Nephron progenitor cell (in vitro differentiated cells): ENCODE measurements at places on chromosomes 3 and 15.

DNA sequence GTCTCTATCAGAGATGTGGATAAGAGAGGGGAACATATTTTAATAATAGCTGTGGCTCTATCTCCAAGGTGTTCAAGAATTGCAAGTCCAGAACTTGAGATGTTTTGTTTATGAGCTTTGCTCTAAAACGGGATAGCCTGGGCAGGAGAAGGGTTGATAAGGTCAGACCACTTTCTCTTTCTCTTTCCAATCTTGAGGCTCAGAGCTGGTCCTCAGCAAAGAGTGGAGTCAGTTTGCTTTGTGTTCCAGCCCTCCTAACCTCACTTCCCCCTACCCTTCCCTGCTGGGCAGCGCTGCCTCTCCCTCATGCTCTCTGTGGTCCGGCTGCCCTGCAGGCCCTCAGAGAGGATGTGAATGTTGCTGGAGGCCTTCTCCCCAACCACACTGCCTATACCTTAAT, 13.8 kb downstream of the KLHL6 start:
- no peak for DNase-seq

DNA sequence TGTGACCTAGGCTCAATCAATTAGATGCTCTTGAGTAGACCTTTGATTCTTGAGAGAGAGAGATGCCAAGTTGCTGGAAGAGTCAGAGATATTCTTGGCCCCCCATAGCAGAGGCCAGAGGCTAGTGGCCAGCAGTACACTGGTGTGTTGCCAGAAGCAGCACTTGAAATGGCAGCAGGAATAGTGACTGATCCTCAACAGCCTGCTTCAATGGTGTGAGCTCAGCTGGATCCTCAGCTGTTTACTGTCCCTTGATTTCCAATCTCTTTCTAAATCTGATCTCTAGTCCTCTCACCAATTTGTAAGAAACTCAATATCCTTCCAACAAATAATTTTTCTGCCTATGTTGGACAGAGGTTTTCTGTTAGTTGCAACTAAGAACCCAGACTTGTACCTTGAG, 170.3 kb upstream of the CCDC54 start:
- DNase-seq: no peak

- DNase-seq: no peak
Observed at GRCh38 chr3:17089314-17089700, 204.6 kb downstream of the PLCL2 start.

GRCh38 chr15:56468401-56468800, 3.5 kb upstream of the MNS1 start:
- DNase-seq: no peak

GRCh38 chr3:151777880-151778279, 36.0 kb upstream of the AADAC start:
- no peak for DNase-seq

DNA sequence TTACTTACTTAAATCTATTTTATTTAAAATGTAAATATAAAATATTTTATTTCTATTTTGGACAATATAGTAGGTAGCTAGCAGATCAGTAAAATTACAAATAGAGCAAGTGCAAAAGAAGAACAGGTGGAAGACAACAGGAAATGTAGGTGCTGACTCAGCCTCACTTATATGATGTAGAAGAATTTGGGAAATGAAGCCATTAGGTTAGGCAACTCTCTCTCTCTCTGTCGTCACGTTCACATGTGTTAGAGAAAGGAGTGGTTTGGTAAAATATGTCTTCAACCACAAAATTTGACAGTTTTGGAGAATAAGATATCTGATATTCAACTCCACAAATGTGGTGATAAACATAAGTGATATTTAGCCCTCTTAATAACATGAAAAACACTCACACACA, 532.5 kb upstream of the KCNMB2 start:
- no peak for DNase-seq

DNA sequence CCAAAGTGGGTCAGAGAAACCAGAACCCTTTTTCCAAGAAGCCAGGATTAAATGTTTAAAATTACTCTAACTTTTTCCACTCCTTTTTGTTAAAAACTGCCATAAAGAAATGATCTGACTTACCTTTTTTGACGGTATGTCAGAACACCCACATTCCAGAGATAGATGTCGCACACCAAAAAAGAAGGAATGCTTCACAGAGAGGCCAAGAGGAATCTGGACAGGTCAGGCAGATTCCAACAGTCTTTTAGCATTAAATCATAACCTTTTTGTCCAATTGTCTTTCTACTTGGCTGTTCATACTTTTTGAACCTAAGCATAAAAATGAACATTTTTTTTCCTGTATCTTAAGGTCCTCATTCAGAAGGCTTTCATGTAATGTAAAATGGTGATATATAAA, 846.9 kb downstream of the NSUN3 start:
- no peak for DNase-seq

- no peak for DNase-seq
Observed at GRCh38 chr3:12433823-12434222, 50.5 kb upstream of the TSEN2 start.

GRCh38 chr15:69459066-69459465, 6.4 kb downstream of the RPLP1 start:
- DNase-seq: no peak

DNA sequence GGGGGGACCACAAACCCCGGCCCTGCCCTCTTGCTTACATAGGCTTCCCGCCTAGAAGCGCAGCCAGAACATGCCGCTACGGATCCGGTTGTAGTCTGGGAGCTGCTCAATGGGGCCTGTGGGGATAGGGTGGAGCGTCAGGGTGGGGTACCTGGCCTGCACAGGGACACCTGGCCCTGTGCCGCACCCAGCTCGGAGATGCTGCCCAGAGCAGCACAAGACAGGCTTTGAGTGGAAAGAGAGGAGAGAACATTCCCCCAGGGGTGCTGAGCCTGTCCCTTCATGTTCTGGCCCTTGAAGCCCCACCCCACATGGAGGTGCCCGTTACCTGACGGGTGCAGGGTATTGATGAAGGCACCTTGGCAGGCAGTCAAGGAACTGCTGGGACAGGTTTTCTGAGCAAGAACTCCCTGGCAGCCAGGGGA, 4.0 kb upstream of the COL7A1 start:
- DNase-seq: no peak

DNA sequence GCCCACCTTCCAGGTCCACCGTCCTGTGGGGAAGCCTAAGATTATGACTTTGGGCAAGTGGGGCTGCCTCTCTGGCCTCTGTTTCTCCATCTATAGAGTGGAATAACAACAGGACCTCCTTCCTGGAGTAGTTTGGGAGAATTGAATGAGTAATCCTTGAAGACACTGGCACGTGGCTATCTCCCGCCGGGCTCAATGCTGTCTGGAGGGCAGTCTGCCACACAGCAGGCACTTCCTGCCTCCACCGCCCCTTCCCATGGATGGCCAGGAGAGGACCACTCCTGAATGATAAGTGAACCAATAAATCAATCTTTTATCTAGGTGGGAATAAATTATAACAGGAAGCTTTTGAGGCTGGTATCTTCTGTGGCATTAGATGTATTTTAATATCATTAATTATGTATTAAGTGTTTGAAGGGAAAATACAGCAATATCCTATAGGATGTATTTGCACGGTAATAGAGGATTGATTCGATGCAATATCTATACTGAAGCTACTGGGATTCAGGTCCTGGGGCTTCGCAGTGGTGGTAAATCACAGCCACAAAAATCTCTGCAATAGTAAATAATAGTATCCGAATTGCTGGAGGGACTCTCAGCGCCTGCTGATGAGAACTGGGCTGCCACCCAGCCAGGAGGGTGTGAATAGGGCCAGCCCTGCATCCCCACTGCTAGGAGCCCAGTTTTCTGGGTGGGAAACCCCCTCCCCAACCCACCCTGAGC, 15.9 kb downstream of the MEGF11 start:
- no peak for DNase-seq

GRCh38 chr15:38695249-38696108, 130.9 kb upstream of the RASGRP1 start:
- no peak for DNase-seq

DNA sequence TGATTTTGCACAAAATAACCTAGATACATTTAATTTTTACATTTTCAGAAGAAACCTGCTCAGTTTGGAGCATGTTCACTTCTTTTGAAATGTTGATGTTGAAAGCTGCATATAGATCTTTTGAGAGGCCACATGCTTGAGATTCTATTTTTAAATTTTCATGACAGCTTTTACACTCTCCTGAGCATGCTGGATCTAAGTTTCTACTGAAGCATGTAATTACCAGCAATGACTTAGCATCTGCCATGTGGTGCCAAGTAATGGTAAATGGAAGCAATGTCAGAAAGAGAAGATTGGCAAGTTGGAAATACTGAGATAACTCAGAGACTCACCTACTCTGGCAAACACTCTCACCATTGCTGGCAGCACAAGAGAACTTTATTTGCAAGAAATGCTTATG, 310.6 kb downstream of the NSUN3 start:
- no peak for DNase-seq

GRCh38 chr3:99482191-99482590, 156.2 kb upstream of the COL8A1 start:
- no peak for DNase-seq

GRCh38 chr3:10594915-10595314, 89.5 kb upstream of the ATP2B2 start:
- peak; percentile 95 for DNase-seq

GRCh38 chr15:62782896-62783295, 259.7 kb upstream of the TPM1 start:
- DNase-seq: no peak
